Ureter (tissue), 1 donor: ENCODE measurements at places on chromosomes 12 and 14. TPM values are rescaled to one million over a fixed set of nuclear protein-coding genes. Genes with fewer than 3 reads are reported as not detected.

- no peak for DNase-seq
Measured at GRCh38 chr14:72535485-72535884, 358.4 kb downstream of the DPF3 start.

DNA sequence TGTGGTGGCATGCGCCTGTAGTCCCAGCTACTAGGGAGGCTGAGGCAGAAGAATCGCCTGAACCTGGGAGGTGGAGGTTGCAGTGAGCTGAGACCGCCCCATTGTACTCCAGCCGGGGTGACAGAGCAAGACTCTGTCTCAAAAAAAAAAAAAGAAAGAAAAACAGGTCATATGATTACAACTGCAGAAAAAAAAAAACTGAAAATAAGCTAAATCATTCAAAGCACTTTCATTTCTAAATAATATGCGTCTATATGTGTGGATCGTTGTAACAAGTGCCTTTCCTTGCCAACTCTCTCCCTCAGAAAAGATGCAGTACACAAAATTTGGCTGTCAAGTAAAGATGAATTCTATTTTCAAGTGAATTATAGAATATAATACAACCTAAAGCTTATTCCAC is 42.4 kb downstream of the ATXN2 start:
- no peak for DNase-seq

- no peak for DNase-seq
Measured at GRCh38 chr14:103140316-103141109, 17.3 kb downstream of the TNFAIP2 start.

GRCh38 chr14:92945959-92946846 is 23.3 kb downstream of the CHGA start:
- DNase-seq = peak; percentile 88

DNA sequence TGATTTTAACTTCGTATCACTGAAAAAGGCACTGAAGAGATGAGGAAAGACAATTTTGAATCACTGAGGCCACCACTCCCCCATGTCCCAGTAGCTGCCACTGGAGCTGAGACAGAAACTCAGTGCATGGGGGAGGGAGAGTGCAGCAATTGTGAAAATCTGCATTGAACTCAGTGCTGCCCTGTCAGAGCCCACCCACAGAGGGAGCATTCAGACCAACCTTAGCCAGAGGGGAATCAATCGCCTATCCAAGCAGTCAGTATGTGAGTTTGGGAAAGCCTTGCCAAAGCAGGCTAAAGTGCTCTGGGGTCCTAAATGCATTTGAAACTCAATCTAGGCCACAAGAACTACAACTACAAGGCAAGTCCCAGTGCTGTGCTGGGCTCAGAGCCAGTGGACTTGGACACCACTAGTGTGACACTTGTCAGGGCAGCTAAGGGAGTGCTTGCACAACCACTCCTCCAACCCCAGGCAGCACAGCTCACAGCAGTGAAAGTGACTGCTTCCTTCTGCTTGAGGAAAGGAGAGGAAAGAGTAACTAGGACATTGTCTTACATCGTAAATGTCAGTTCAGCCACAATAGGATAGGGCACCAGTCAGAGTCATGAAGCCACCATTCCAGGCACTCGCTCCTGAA is 13.3 kb downstream of the RNASE3 start:
- DNase-seq = no peak

- DNase-seq = no peak
Measured at GRCh38 chr12:94807951-94808350, 157.6 kb upstream of the TMCC3 start.

GRCh38 chr12:21428241-21428640 is 9.2 kb upstream of the PYROXD1 start:
- no peak for DNase-seq

DNA sequence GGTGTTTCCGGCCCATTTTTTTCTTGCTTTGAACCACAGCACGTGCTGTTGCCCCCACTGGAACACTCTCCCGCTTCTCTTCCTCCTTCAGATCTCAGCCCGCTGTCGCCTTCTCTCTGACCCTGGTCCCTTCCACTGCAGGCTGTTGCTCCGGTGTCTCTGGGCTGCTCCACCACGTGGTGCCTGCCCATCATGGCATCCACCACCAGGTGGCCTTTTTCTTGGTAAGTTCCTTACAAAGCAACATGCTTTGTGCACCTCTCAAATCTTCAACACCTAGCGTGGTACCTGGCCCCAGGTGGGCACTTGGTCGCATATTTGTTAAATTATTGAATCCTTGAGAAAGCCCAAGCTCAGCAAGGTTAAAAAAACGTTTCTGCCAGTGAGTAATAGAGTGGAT is 19.1 kb downstream of the TUNAR start:
- DNase-seq = no peak

DNA sequence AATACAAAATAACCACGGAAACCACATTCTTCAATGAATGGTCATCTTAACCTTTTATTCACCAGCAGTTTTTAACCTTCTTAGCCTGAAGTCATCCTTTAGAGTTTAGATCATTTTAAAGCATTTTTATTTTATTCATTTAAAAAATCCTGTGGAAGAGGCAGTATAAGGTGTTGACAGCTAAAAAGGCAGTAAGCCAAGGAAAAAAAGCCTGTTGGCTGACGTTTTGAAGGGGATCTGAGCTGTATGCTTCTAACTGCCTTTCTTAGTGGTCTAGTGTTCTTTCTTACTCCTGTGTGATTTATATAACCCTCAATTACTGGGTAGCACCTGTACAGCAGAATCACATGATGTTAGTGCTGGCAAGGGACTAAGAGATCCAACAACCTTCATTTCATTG is 438.3 kb upstream of the SEL1L start:
- no peak for DNase-seq

DNA sequence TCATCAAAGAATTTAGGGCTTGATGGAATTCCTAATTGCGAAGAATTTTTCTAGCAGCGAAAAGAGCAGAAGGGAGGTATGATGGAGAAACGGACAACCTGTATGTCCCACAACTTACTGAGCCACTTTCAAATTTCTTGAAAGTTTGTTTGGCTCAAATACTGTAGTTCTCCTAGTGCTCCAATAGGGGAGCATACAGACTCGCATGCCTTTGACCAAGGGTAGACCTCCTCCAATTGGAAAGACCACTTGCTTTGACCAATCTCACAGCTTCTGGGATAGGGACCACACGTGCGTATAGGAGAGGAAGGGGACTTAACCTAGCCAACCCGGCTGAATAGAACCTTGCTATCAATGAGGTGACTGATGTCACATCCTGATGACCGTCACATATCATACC is 28.6 kb downstream of the SLC35F4 start:
- DNase-seq = no peak

DNA sequence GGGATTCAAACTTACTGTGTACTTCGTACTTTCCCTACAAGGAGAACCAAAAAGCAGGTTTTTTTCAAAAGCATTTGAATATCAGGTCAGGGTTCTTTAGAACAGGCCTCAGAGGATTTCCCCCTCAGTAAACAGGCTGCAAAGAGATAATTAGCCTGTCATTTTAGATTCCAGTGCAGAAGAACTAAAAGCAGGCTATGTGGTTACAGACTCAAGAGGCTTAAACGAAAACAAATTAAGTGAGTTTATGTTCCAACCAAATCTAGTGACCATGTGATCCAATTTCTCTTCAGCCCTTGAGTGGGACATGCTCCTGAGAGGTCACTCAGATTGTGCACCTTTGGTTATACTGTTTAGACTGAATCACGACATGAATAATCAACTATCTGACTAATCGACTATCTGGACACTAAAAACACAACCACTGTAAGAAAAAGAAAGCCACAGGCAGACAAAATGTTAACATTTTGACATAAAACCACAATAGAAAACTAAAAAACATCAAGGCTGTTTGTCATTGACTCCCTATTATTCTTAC is 4.5 kb downstream of the TMED8 start:
- no peak for DNase-seq

DNA sequence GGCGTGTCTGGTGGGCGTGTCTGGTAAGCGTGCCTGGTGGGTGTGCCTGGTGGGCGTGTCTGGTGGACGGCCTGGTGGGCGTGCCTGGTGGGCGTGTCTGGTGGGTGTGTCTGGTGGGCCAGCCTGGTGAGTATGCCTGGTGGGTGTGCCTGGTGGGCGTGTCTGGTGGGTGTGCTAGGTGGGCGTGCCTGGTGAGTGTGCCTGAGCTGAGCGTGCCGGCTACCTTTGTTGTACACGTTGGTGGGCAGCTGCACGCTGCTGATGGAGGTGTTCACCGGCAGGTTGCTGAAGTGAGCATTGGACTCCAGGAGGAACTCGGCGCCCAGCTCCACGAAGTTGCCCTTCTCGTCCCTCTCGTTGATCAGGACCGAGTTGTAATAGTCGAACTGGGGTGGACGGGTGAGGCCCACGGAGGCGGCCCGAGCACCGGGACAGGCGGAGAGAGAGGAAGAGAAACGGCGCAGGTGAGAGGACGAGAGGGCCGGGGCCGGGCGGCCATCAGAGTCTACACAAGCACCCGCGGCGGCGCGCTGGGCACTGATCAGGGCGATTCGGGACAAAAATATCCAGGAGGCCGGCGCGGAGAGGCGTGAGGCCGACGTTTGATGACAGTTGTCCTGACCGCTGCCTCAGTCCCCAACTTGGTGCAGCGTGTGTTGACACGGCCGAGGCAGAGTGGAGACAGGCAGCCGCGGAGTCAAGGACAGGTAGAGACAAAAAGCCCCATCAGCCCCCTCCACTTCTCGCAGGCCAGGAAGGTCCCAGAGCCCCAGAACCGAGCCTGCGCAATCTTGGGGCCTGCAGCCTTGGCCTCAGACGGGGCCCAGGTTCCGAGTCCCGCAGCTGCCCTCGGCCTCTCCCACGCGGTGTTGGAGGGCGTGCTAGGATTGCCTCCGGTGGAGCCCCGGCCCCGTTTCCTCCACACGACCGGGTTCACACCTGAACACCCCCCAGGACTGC is 10.5 kb downstream of the CACNA2D4 start:
- DNase-seq = peak; percentile 42

DNA sequence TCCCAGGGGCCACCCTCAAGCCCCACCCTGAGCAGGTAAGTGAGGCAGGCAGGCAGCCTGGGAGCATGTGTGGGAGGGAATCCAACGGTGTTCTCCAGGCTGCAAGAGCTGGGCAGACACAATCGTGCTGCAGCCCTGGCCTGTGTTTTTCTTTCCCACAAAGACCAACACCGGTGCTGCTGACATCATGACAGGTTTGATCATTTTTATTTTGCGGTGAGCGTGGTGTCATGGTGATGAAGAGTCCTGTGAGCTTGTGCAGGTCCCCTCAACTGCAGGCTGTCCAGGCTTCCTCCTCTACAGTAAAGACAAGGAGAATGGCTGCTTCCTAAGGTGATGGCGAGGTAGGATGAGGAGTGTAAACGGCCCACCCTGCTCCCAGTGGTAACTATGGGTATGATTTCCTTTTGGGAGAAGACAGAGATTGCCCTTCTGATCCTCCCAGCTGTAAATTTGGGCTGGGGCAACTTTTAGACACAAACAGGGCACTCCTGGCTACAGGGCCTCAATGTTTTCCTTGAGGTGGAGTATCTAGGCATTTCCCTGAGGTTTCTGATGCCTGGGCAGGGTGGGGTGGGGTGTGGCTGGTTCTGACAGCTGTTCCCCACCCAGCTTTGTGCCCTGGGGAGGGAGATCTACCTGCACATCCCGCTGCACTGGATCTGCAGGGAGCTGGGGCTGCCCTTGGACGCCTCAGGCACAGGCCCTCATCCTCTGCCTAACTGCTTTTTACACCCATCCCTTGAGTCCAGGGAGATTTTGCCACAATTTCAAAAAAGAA is 109.1 kb downstream of the VCPKMT start:
- DNase-seq = peak; percentile 77

DNA sequence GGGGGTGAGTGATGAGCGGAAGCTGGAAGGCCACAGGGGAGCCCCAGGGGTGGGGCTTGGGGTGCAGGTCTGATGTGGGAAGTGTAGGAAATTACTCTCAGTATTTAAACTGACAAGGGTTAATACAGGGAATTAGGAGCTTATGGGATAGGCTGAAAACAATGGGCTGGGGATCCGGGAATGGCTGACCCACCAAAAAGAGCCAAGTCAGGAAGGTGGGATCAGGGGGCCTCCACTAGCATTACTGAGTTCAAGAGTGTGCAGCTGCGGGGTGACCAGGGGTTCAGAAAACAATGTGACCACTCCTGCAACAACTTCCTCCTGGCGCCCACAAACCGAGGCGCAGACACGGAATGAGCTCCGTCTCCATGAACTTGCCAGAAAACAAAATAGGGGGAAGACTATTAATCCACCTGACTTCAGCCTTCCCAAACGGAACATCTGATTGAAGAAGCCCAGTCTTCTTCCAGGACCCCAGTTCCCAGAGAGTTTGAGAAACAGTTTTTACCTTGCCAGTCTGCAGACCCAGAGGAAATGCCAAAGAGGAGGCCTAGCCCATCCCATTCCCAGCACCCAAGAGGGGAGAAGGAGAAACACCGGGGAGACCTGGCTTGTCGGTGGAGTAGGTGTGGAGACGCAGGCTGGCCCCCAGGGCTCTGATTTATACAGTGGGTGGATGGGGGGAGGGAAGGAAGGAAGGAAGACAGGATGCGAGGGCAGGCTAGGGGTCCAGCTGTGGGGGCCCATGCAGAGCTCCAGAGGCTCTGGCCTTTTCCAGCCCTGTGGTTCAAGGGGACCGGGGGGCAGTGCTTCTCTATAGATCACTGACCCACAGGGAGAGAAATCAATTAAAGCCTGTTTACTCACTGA is 16.5 kb upstream of the YY1 start:
- DNase-seq = no peak

- no peak for DNase-seq
Measured at GRCh38 chr12:120761519-120761934, 35.9 kb downstream of the ACADS start.

GRCh38 chr14:105473033-105473676 is 1.5 kb upstream of the CRIP2 start:
- peak; percentile 64 for DNase-seq

- DNase-seq = no peak
Measured at GRCh38 chr14:78091361-78091760, 78.8 kb upstream of the NRXN3 start.

DNA sequence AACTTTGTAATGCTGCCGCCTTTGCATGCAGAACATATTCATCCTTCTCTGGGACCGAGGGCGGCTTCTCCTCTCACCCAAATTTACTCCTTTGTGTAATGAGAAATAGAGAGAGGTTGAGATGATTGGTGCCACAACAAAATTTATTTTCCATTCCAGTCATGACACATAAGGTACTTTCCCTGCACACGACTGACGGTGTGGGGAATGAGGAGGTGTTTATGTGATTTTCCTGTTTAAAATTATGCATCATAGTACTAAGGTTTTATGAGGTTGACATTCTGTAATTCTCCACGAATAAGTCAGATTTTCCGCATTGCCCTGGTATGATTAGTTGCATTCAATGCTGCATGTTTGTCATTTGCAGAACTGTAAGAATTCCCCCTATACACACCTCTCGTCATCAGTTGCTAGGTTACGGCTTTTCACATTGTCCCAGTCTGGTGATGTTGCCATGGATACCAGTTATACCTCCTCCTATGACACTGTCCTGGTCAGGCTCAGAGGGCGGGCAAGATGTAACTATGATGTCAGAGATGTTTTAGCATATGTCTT is 23.1 kb downstream of the BICDL1 start:
- no peak for DNase-seq

- DNase-seq = no peak
Measured at GRCh38 chr12:119274636-119275065, 59.9 kb upstream of the CCDC60 start.

KRT74 gene
- 0.26 TPM for total RNA-seq

SLC22A17 gene
- total RNA-seq = 35.3 TPM

TAS2R7 gene
- total RNA-seq = not detected

RGS6 gene
- 1.1 TPM for total RNA-seq

SLC2A14 gene
- total RNA-seq = 0.31 TPM

KRT6C gene
- 0.39 TPM for total RNA-seq

BIN2 gene
- total RNA-seq = 5.0 TPM

PAPLN gene
- 6.7 TPM for total RNA-seq
